ENCODE measurements at places on chromosomes 16 and 17.
A peak's percentile ranks its signal among the peaks of the same experiment; 100 is the strongest.

DNA sequence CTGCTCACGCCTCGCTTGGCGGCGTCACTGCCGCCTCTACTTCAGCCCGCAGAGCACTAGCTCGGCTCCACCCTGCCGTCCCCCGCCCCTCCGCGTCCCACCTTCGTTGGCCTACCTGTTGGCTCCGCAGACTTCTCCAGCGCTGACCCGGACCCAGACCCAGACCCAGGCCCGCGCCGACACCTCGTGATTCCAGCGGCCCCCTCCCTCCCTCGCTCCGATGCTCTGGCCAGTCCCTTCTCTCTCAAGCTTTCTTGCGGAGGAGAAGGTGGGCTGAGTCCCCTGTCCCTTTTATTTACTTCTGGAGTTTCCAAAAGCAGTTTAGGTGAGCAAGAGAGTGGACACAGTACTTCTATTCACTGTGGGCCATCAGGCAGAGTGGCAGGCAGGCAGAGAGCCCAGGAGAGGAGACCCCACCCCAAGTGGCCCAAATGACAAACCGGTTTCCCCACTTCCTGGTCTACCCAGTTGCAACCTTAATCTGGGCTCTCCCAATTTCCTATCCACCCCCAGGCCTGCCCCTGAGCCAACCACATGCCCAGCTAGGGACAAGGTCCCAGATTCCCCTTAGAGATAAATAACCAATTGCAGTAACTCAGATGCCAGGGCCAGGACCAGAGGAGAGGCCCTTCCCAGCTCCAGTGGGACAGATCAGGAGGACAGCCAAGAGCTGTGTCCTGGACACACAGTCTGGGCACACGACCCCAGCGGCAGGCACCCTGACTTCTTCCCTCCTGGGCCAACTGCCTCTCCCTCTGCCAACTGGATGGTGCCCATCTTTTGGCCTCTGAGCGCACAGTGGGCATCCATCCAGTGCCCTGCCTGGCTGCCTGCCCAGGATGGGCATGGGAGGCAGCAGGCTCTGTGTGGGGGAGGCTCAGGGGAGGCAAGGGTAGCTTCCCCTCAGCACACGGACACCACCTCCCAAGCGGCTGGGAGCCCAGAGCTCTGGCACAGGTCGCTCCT, 1.2 kb upstream of the SRCIN1 start:
- no peak for DNase-seq

DNA sequence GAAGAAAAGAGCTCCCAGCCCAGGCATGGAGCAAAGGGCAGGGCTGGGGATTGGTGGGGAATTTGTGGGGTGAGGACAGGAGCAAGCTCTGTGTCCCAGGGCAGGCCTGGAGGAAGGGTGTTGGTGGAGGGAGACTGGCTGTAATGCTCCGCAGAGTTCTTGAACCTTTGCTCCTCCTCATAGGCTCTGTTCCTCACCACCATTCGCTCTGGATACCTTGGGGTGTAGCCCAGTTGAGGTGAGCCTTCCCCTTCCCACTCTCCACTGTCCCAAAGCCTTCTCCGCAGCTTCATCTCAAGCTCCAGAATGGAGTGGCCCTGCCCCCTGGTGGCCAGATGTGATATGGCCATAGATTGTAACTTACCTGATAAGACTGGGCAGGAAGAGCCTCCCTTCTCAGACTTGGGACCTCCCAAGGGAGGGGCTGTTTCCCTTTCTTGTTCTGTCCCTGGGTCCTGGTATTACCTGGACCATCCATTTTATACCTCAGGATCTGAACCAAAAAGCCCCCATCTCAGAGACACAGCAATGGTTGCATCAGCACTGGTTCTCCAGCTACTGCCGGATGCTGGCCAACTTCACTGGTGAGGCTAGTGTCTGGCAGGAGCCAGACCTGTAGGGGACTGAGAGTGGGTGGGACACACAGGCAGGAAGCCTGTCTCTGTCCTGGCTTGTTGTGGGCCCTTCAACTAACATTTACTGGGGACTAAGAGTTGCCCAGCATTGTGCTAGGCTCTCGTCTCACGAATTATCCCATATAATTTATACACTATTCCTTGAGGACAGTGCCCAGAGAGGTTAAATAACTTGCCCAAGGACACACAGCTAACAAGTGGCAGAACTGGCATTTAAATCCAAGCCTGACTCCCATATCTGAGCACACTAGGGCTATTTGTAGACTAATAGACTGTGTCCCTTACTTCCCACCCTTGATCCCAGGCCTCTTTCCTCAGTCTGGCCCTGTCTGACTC, 19.1 kb upstream of the STAC2 start:
- DNase-seq, result peak; percentile 74

DNA sequence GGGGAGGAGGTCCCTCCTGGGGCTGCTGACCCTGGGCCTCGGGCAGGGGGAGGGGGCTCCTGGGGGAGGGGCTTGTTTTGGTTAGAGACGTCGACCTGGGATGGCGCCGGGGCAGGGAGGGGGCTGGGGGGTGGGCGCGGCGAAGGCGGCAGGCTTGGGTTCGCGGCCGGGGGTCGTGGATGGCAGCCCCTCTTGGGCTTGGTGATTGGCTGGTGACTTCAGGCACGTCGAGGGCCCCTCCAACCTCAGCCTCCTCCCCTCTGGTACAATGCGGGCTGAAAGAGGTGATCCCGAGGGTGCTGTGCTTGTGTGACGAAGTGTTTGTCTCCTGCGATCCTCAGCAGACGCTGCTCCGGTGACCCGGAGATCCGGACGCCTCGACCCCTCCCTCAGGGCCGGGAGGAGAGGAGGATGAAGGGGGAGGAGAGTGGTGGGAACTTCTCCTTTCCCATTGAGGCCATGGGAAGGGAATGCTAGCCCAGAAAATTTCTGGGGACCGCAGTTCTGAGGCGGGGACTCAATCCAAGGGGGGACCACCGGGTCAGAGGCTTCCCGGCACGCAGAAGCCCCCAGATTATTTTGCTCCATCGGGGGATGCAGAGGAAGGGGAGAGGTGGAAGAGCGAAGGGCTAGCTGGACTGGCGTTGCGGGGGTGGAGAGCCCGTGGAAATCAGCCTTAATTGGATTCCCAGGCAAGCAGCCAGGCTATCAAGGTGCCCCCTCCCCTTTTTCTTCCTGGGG, 43.9 kb downstream of the RAI1 start:
- DNase-seq, result no peak

DNA sequence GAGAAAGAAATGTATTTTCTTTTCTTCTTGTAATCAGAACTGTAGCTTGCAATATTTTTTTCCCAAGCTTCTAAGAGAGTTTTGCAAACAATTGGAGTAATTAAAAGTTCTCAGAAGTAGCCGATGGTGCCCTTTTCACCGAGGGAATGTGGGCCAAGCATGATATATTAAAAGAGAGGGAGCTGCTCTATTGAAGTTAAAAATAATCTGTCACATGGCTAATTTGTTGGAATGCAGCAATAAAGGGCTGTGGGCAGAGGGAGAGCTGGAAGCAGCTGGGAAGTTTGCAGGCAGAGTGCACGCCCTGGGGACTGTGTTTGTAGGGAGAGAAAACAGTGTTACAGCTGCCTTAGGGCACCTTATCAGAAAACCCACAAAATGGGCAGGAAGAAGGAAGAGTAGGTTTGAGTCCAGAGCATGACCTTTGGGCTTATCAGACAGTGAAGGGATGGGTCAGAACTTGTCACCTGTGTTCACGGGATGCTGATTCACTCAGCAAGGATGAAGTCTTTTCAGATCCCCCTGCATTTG, 18.5 kb upstream of the TERF2 start:
- no peak for DNase-seq

- peak; percentile 60 for DNase-seq
Observed at GRCh38 chr17:17750881-17751280, 69.6 kb downstream of the RAI1 start.

DNA sequence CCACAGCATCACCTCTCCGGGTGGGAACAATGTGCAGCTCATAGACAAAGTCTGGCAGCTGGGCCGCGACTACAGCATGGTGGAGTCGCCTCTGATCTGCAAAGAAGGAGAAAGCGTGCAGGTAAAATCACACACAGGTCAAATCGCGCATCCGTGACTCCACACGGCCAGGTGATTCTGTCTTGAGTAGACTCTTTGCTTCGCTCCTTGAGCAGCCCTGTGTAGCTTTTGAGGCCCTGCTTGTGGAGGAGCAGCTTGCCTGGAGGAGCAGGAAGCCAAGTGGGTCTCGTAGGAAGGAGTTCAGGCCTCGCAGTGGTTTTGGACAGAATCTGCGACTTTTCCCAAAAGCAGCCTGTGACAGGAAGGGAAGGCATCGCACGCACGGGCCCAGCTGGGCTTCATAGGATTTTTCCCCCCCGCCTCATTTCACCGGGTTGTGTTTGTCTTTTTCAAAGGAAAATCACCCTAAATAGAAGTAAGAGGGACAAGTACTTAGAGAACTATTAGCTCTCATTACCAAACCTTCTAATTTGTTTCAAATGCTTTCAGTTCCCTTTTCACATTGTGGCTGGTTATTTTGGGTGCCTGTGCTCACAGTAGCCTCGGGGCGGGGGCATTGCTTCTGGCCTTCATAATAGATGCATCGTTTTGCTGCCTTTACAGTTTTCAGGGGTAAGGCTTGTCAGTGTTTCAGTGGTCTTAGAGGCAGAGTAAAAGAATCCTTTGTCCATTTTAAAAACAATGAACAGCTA, 71.5 kb downstream of the SEC14L1 start:
- DNase-seq, result peak; percentile 63

- no peak for DNase-seq
Observed at GRCh38 chr16:75237398-75238131, 13.9 kb downstream of the BCAR1 start.

- DNase-seq, result no peak
Observed at GRCh38 chr17:5238333-5238732, 3.7 kb upstream of the SCIMP start.

DNA sequence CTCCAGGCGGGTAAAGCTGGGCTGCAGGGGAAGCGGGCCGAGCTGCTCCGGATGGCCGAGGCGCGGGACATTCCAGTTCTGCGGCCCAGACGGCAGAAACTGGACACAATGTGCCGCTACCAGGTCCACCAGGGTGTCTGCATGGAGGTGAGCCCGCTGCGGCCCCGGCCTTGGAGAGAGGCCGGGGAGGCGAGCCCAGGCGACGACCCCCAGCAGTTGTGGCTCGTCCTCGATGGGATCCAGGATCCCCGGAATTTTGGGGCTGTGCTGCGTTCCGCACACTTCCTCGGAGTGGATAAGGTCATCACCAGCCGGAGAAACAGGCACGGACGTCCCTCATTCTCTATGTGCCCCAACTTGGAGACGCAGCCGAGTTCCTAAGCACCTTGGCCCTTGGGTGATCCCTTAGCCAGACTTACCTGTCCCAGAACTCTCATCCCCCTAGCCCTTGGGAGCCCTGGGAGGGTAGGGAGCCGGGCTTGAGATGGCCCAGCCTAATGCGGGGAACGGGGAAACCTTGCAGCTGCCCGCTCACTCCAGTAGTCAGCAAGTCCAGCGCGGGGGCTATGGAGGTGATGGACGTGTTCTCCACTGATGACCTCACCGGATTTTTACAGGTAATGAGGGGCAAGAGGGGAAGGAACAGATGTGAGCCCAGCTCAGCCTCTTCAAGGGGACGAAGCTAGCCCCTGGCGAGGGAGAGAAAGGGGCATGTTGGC, 806 bp downstream of the MRM1 start:
- no peak for DNase-seq

DNA sequence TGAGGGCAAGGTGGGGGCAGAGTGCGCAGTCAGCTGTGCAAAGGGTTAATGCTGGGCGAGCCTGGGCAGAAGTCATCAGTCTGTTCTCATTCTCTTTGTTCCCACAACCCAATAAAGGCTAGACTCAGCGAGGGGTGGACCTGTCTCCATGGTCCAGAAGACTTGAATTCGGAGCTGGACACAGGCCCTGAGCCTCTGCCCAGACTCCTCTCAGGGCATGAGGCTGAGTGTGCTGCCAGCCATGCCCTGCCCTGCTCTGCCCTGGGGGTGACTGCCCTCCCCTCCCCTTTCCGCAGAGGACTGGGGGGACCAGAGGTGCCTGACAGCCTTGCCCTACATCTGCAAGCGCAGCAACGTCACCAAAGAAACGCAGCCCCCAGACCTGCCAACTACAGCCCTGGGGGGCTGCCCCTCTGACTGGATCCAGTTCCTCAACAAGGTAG, 54.5 kb downstream of the MRC2 start:
- no peak for DNase-seq

- no peak for DNase-seq
Observed at GRCh38 chr16:54422569-54422978, 136.0 kb upstream of the IRX3 start.

DNA sequence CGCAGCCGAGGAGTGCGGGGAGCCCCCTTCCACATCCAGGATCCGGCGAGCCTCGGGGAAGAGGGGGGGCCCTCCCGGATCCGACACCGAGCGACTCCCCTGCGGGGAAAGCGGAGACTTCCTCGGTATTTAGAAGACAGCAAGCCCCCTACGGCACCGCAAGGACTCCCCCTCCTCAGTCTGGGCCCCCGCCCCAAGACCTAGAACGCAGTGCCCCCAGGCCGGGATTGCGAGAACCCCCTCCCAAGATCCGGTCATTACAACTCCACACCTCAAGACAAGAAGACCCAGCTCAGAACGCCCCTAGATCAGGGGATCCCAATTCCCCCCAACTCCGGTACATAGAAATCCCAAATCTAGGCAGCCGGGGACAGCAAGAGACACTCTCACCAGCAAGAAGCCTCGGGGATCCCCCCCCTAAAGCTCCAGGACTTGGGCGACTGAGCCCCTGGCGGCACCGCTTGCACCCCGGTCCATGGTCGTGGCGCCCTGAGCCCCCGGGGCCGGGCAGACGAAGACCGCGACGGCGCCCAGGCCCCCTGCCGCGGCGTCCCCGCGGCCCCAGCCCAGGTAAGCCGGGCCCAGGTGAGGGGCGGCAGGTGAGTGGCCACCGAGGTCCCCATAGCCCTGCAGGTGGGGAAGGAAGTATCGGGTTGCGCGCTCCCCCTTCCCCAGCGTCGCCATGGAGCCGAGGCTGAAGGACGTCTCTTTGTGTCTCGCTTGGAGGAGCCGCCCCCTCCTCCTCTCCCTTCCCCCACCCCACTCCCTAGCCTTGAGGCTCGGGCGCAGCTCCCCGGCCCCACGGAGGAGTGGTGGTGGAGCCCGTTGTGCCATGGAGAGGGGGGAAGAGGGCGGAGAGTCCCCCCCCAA, 641 bp downstream of the SBK1 start:
- DNase-seq, result no peak

DNA sequence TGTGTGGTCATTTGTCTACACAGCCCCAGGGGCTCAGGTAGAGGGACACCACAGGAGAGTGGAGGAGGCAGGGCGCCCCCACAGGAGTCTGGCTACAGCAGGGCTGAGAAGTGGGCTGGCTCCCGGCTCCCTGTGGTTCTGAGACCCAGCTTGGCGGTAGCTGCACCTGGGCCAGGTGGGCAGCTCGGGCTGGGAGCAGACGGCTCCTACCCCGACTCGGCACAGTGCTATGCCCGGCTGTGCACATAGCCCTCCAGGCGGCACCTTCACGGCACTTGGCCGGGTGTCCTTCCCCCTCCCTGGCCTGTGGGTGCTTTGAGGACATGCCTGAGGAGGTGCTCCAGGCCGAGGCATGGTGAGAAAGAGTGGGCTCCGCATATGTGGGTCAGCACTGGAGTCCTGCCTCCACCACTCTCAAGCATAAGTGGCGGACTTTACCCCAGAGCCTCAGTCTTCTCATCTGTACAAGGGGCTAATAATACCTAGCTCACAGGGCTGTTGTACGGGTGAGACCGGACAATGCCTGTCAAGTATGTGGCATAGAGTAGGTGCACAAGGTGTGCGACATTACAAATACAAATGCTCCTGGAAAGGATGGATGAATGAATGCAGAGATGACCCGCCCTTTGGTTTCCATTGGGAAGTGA, 50.1 kb upstream of the JPH3 start:
- no peak for DNase-seq

- DNase-seq, result no peak
Observed at GRCh38 chr16:16122264-16122663, 101.0 kb downstream of the ABCC6 start.

All from Kasumi-1 (cell line).